ENCODE measurements at places on chromosomes 13 and 19.

- no peak for DNase-seq
These were observed 158.4 kb downstream of the MYO16 start for GRCh38 chr13:108787700-108788414.

GRCh38 chr13:70087247-70087646 lies 20.4 kb upstream of the ATXN8OS start:
- DNase-seq = no peak

GRCh38 chr19:56689198-56689597 lies 17.6 kb upstream of the ZNF835 start:
- DNase-seq = no peak

DNA sequence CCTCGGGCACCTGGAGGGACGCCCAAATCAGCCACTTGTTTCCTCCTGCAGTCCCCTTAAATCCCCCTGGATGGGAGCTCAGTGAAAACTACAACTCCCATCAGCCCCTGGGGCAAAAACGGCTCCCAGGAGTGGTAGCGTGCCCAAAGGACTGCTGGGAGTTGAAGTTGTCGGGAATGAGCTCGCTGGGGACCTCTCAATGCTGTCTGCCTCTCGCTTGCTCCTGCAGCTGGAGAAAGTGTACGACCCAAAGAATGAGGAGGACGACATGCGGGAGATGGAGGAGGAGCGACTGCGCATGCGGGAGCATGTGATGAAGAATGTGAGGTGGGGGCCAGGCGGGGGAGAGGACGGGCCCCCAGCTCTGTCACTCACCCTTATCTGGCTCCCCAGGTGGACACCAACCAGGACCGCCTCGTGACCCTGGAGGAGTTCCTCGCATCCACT lies 14.7 kb upstream of the DHDH start:
- no peak for DNase-seq

- DNase-seq = no peak
These were observed 3.8 kb downstream of the PRTN3 start for GRCh38 chr19:844546-844971.

GRCh38 chr19:29875931-29876330 lies 64.1 kb downstream of the CCNE1 start:
- DNase-seq = no peak
